ENCODE measurements at places on chromosomes 16 and 17. TPM values are rescaled to one million over a fixed set of nuclear protein-coding genes. Genes with fewer than 3 reads are reported as not detected.

The MYH8 gene
- total RNA-seq = not detected

- DNase-seq = peak; percentile 53
Measured at GRCh38 chr17:48023400-48024148, 14.0 kb downstream of the COPZ2 start.

The ARHGAP23 gene
- 2.7 TPM for total RNA-seq

DNA sequence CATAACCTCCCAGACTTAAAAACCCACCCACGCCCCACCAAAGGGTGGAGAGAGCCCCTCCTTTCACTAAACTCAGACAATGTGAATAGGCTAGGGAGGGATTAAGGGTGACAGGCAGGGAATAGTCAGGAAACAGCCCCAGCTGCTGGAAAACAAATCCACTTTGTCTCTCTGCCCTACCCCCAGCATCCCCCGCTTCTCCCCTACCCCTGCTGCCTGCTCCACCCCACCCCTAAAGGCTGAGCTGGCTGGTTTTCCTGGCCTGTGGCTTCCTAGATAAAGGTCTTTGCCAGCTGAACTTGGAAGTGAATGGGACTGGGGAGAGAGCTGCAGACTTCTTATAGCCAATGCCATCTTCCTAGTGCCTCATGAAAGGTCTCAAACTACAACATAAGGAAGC is 15.0 kb downstream of the CAVIN1 start:
- no peak for DNase-seq

GRCh38 chr16:78972986-78973385 is 627.6 kb downstream of the MAF start:
- no peak for DNase-seq

DNA sequence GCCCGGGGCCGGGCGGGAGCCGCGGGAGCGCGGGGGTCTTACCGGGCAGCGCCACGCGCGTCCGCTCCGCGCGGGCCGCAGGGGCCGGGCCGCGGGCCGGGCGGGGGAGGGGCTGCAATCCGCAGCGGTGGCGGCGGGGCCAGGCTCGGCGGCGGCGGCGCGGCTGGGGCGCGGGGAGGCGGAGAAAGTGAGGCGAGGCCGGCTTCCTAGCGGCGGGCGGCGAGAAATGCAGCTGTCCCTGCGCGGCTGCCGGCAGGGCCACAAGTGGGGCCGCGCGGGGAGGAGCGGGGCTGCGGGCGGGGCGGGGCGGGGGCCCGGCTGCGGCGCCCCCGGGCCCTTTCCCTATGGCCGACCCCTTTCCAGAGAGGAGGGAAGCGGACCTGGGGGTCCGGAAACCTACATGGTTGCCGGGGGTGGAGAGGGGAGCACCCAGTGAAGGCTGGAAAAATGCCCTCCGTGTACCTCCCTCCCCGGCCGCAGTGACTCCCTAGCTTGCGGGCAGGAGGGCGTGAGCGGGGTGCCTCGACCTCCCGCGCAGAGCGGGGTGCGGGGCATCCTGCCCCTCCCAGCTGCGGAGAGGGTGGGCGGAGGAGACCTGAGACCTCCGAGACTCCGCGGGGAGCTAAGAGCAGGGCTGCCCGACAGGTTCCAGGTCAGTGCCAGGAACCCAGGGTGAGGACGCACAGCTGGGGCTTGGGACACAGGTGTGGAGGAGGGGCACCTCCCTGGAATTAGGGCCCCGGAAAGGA is at the start of gene CUEDC1:
Gene CUEDC1 (minus strand): TSS at position 230 of the 749 bp plus-strand sequence. CDS start 69,848 bp downstream, outside the sequence.
- DNase-seq = peak; percentile 81

- no peak for DNase-seq
Measured at GRCh38 chr17:35790841-35791240, 4.6 kb downstream of the MMP28 start.

DNA sequence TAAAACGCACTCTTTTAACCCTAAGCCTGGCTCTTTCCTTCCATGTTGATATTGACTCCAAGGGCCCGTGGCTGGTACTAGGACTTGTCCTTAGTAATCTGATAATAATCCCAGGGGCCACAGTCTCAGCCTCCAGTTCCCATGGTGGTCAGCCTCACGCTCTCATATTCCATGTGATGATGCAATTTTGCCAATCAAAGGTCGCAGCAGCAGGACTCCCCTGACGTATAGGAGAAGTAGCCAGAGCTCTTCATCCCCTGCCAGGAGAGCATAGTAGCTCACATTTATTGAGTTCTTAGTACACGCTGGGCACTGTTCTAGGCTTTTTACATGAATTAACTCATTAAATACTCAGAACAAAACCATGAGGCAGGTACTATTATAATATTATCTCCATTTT is 42.4 kb downstream of the CD300LF start:
- no peak for DNase-seq

The CCL17 gene
- total RNA-seq = 1.3 TPM

GRCh38 chr16:60640038-60640437 is 1396.2 kb downstream of the CDH8 start:
- no peak for DNase-seq
